Germinal center (tissue), 1 donor: ENCODE measurements at places on chromosomes 2 and 18.

- no peak for DNase-seq
Measured at GRCh38 chr2:118670276-118670675, 177.2 kb downstream of the EN1 start.

DNA sequence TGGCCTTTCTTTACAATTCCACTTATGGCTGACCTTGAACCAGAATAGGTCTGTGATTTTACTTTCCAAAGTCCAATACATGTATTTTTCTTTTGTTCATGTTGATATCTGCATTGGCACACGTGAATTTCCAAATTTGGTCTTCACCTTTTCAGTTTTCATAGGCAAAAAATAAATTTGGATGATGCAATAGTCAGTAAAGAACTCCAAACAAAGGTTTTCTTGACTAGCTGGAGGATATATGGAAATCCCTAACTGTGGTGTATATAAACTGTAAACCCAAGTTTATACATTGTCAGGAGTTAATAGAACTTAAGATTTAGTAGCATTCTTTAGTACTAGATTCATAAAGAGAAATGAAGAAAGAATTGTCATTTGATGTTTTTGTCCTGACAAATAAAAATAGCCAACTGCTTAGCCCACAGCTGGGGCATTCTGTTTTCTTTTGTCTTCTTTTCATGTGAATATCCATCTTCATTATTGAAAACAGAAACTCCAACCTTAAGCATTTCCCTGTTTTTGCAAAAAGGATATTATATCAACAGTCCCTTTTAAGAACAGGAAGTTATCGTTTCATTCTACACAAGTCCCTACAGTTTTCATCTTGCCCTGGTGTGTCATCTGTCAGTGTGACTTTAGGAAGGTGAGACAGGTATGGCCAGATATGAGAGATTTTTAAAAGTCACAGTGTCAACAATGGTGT lies 132.9 kb downstream of the BCL2 start:
- no peak for DNase-seq

GRCh38 chr2:212949786-212950185 lies 201.6 kb downstream of the IKZF2 start:
- no peak for DNase-seq

DNA sequence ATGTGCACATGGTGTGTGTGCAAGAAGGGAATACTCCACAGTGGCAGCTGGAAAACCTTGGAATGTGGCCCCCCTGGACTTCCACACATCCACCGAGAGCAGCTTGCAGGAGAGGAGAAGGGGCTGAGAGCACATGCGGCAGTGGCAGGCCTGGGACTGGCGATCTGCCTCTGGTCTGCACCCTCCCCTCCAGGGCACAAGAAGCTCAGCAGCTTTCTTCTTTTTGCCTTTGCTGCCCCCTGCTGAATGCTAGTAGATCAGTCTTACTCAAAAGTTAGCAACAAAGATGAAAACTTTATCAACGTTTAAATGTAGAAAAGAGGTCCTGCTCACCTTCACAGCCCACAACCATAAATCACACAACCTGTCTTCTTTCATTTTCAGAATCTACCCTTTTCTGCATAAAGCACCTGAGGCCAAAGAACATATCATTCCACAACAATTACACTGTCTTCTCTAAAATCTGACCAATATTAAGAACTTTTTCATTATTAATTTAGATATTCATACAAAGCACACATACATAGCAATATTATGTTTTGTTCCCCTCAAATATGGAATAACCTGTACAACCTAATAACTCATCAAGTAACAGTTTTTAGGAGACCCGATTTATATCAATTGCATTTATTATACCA lies 34.6 kb downstream of the TGFBRAP1 start:
- DNase-seq, result peak; percentile 47

DNA sequence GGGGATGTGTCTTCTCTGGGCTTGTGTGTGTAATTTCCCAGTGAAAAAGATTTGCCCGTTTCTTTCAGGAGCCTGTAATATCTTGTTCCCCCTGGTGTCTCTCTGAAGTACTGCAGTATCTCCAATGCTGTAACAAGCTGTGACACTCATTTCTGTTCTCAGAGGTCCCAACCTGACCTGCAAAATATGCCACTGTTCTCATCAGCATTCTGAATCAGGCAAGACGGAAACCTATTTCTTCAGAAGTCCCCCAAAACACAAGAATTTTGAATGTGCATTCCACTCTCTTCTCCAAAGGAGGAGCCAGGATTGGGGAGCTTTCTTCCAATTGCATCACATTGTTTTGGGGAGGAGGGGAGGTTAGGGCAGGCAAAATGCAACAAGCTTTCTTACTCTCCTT lies 77.0 kb upstream of the CNGA3 start:
- DNase-seq, result peak; percentile 58

- DNase-seq, result no peak
Measured at GRCh38 chr2:10267551-10268465, 34.9 kb upstream of the HPCAL1 start.

- DNase-seq, result no peak
Measured at GRCh38 chr2:118604811-118605210, 242.6 kb downstream of the EN1 start.

DNA sequence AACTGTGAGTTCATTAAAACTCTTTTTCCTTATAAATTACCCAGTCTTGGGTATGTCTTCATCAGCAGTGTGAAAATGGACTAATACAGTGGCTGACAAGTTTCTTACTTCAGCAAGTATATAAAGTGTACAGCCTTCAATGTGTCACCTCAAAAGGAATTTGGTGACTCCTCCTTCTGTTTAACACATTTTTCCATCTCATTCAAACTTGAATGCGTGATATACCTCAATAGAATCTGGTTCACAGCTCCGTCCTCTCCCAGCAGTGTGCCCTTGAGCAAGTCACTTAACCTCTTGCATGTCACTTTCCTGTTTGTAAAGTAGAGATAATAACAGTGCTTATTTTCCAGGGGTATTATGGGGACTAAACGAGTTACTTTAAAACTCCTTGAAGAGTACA lies 159.6 kb downstream of the CCBE1 start:
- DNase-seq, result no peak

- DNase-seq, result no peak
Measured at GRCh38 chr2:227834916-227835650, 21.4 kb downstream of the CCL20 start.

DNA sequence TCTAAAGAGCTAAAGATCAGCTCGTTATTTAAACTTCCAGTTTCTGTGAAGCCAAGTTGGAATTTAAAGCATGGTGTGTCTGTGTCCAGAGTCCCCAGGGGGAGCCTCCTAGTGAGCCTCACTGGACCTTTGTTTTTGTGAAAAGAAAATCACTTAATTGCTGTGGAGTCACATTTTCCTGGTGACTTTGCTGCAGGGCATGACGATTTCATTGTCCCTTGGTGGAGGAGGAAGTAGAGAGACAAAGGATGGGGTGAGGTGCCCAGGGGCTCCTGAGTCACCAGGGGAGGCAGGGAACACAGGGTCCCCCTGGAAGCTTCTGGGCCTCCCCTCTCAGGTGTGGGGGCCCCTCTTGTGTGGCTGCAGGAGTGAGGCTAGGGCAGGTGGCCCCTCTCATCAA lies 19.7 kb downstream of the ATP6V1C2 start:
- DNase-seq, result no peak

DNA sequence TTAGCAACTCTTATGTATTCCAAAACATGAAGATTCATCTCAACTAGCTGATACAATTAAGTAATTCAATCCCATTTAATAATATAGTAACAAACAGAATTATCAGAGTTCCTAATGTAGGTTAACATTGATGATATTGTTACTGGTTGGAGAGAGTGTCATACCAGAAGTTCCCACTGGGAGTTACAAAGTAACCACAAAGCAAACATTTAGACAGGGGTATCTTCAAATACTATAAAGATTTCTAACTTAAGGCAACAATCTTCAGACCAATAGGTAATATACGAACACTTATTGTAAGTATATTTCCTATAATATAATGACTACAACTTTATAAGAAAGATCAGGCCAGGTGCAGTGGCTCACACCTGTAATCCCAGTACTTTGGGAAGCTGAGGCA lies 1372.9 kb upstream of the PIK3C3 start:
- no peak for DNase-seq

GRCh38 chr2:41944220-41944880 lies 103.5 kb upstream of the PKDCC start:
- DNase-seq, result no peak

GRCh38 chr2:1052771-1053191 lies 102.1 kb downstream of the SNTG2 start:
- no peak for DNase-seq

- DNase-seq, result no peak
Measured at GRCh38 chr2:74524005-74524404, 2.0 kb downstream of the DQX1 start.

- DNase-seq, result no peak
Measured at GRCh38 chr2:128409326-128410034, 90.8 kb upstream of the HS6ST1 start.

GRCh38 chr2:124874219-124874618 lies 849.1 kb downstream of the CNTNAP5 start:
- DNase-seq, result no peak

DNA sequence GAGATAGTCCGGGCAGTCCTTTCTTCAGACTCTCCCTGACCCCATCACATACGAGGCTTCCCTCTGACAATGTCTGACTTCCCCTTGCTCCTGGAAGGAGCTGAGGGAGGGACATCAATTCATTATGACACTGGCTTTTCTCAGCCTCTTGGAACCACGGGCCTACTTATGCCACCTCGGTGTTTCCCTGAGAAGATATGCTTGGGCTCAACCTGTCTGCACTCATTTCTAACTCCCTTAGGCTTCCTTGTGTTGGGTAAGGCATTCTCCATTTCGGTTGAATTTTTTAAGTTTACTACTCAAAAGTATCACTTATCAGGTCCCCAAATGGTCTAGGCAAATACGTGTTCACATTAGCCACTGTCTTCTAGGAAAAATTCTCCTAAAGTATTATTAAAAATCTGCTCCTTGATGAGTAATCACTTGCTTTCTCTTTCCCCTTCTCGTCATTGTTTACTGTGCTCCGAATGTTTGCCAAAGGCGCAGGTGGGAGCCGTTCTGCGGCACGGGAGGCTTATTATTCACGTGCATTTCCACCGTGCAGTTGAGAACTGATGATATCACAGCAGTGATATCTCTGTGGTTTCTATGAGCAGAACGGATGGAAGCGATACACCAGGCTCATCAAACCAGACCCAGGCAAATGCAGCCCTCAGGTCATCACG lies 33.1 kb downstream of the ARL4C start:
- no peak for DNase-seq

GRCh38 chr2:99880964-99881294 lies 261.5 kb downstream of the AFF3 start:
- DNase-seq, result no peak

DNA sequence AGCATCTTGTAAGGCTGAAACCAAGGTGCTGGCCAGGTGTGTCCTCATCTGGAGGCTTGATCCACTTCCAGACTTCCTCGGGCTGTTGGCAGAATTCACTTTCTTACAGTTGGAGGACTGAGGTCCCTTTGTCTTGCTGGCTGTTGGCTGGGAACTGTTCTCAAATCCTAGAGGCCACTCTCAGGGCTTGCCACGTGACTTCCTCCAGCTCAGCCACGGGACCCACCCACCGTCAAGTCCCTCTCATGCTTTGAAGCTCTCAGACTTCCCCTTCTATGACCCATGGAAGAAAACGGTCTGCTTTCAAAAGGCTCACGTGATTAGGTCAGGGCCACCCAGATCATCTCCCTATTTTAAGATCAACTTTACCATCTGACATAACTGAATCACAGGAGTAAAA lies 77.1 kb downstream of the SMAD4 start:
- peak; percentile 23 for DNase-seq

DNA sequence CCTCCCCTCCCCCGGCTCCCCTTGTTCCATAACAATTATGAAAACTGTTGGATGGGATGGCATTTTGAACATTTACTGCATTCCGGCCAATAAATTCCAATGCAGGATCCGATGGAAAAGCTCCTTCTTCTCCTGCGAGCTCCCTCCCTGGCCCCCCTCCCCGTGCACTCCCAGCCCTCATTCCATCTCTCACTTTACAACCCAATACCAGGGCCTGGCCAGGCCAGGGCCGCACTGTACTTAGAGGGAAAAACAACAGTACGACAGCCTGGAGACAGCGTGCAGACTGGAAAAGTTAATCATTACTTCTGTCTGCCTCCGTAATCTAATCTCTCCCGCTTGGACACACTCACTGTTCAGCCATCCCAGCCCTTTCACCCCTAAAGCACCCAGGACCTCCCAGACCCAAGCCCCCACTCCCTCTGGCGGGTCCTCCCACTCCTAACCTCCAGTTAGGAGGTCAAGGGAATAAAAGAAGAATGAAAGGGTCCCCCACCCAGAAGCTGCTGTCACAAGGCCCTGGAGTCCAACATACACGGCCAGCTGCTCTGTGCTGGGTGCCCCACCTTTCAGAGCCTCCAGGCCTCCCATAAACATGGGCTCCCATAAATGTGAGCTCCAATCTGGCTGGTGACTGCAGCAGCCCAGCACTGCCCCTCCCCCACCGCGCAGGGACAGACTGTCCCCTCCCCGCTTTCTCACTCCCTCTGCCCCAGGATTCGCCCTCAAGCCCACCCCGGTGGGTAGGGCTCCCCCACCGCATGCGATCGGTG lies 20.6 kb downstream of the SMAD7 start:
- no peak for DNase-seq

GRCh38 chr2:134087371-134087921 lies 166.4 kb upstream of the MGAT5 start:
- DNase-seq, result no peak

DNA sequence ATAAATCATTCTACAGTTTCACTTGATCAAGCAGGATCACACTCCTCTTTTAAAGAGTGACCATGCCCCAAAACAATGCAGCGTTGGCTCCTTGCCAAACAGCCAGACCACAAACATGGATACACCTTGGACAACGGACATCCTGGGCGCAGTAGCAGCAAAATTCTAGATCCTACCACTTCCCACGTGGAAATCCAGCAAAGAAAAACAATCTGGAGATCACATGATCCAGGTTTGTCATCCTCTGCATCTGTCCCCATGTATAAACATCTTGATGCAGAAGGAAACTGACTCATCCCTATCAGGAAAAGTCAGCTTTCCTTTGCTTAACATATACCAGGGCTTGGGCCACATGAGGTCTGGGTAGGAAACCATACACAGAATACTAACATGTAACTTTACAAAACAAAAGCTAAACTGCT lies 53.1 kb downstream of the ZNF521 start:
- DNase-seq, result no peak

DNA sequence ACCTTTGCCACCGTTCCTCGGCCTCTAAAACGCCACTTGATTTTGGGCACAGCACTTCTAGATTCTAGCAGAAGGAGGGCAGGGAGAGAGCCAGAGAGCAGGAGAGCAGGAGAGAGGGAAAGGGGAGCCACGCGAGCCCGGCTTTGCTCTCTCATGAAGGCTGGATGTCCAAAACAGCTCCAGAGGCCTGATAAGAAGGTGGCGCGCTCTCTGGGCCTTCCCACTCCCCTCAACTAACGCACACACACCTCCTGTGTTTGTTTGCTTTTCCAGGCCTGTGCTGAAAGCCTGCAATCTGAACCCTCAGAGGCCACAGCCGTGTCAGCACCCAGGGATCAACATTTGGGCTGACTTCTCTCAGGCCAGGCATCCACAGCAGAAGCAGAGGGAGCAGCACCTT lies 184.8 kb upstream of the SOX11 start:
- DNase-seq, result no peak

GRCh38 chr2:240708457-240708856 lies 16.8 kb downstream of the AQP12A start:
- no peak for DNase-seq
